Renal cortical epithelial cell (primary cell): ENCODE measurements at places on chromosomes 4 and X.

GRCh38 chr4:42927946-42928345 lies 35.4 kb downstream of the GRXCR1 start:
- peak; percentile 69 for DNase-seq

GRCh38 chr4:40337051-40337450 lies 1.9 kb downstream of the CHRNA9 start:
- DNase-seq: no peak

- no peak for DNase-seq
These were observed 270.6 kb upstream of the SLC7A11 start for GRCh38 chr4:138512756-138513155.

DNA sequence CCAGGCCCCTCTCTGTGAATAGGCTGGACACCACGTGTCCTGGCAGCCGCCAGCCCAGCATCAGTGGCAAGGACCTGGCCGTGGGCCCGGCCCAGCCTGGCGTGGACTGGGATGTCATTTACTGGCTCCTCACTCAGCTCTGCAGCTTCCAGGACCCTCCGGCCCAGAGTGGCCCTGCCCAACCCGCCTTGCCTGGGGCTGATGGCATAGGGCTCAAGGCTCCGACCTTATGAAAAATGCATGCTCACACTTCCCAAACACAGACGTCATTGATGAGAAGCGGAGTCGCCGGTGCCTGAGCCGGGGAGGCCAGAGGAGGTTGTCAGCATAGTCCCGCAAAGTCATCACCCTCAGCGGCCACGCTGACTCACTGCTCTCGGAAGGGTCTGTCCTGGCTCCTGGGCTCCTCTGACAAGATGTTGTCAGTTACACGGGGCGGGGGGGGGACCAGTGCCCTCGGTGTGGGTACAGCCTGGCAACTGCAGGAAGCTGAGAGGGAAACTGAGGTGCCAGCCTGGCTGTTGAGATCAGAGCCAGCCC lies 14.3 kb downstream of the CFAP99 start:
- peak; percentile 72 for DNase-seq

- DNase-seq: no peak
These were observed 6.9 kb upstream of the FGF16 start for GRCh38 chrX:77440330-77440729.

DNA sequence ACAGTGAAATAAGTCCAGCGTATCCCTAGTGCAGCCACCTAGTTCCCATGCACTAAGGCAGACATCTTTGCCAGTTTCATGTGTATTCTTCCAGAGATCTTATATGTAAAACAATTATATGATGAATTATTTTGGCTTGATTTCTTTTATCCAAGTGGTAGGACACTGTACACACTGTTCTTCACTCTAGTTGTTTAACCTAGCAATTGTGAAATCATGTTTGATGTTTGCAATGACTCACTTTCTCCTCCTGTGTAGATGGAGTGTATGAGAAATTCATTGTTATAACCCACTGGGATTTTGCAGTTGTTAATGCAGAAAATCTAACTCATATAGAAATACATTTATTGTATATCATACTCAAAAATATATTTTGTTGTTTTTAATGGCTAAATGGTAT lies 17.5 kb upstream of the TBC1D1 start:
- peak; percentile 87 for DNase-seq

DNA sequence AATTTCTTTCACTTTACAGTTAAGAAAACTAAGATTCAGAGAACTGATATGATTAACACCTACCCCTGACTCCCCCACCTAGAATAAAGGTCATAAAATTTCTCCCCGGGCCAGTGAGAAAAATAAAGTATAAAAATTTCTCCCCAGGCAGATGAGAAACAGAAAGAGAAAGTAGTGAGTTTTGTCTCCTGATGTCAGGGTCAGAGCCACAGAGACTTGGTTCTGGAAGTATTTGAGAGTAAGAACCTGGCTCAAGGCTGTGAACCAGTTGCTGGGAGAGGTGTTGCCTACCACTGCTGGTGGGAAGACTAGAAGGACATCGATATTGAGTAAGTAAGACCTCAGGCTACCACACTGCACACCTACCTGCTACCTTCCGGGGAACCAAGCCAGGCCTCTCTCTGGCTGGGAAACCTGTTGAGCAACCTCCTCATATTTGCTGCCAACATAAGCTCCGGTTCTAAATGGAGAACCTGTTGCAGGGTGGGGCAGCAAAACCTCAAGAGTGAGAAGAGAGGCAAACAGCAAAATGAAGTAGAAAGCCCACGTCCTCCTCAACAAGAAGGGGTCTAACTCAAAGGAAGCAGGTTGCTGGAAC lies 104.2 kb upstream of the PUDP start:
- DNase-seq: peak; percentile 33

- no peak for DNase-seq
These were observed 21.7 kb downstream of the GNPDA2 start for GRCh38 chr4:44704673-44705072.

DNA sequence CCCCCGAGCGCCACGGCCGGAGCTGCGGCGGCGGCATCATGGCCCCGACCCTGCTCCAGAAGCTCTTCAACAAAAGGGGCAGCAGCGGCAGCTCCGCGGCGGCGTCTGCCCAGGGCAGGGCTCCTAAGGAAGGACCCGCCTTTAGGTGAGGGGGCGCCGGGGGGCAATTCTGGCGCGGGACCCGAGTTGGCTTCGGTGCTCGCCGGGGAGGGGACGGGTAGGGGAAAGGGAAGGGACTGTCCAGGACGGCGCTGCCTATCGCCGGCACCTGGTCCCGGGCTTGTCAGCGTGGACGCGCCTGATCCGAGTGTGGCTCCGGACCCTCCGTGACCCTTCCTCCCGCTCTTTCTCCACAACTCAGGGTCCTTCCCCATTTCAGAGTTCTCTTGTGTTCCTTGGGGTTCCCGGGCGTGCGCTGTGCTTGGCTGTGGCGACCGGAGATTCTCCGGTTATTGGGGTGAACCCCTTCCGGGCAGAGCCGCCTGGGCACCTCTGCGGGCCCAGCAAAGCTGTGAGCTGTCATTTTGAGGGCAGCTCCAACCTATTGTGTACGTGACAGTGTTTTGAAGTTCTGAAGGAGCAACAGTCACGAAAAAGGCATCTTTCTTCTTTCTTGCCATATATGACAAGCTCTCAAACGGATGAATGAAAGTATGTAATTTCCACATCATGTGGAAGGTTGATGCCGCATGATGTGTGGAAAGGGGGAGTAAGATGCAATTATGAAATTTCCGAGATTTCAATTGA lies 522 bp downstream of the FNIP2 start:
- DNase-seq: no peak

GRCh38 chrX:41779941-41780340 lies 56.0 kb downstream of the GPR82 start:
- DNase-seq: peak; percentile 20

DNA sequence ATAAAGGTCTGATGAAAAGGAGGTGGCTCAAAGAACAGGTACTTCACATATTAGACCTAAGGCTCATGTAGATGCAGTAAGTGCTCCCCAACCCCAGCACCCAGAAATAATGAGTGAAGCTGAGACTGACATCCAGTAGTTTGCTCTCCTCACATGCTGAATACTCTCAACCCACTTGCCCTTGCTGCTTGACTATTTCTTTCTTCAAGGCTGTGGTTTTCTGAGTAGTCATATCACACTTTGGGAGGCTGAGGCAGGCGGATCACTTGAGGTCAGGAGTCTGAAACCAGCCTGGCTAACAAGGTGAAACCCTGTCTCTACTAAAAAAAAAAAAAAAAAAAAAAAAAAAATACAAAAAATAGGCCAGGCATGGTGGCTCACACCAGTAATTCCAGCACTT lies 51.5 kb upstream of the PRPS1 start:
- no peak for DNase-seq

GRCh38 chrX:69126642-69127041 lies 38.6 kb downstream of the PJA1 start:
- peak; percentile 30 for DNase-seq

- peak; percentile 81 for DNase-seq
These were observed 219.2 kb upstream of the FAT1 start for GRCh38 chr4:186942758-186943377.

DNA sequence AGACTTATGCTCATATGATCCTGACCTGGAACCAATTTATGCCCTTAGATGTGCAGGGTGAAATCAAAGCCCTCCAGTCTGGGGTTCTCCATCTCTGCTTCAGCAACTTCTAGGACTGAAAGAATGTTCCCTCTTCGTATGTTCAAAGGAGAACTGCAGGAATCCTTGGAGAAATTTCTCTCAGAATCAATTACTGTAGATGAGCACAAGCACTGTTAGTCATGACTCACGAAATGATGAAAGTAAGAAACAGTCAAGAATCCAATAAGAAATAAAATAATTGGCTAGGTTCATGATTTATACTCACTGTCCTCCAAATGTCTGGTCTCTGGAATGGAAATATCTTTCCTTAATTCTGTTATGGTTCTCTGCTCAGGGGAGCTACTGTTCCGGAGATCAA lies 348.2 kb downstream of the PDGFC start:
- no peak for DNase-seq

GRCh38 chr4:123649645-123650391 lies 253.2 kb downstream of the SPRY1 start:
- peak; percentile 86 for DNase-seq

- peak; percentile 4 for DNase-seq
These were observed 142.7 kb downstream of the RPA4 start for GRCh38 chrX:97026406-97026805.

GRCh38 chr4:25088093-25088952 lies 57.6 kb upstream of the LGI2 start:
- DNase-seq: no peak

DNA sequence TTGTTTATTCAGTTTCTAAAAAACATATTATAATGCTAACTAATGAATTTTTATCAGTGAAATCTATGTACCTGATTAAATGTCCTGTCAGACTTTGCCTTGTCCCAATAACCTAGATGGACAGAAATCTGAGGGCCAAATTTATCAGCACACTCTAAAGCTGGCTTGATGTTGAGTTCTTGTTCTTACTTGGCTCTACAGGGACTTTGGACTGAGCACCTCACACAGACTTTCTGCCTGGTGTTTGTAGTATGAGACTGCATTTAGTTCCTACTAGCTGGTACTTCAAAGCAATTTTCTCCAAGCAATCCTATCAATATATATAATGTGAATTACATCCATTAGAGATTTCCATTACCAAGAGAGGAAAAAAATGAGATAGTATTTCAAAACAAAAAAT lies 37.8 kb downstream of the INTS12 start:
- DNase-seq: no peak

DNA sequence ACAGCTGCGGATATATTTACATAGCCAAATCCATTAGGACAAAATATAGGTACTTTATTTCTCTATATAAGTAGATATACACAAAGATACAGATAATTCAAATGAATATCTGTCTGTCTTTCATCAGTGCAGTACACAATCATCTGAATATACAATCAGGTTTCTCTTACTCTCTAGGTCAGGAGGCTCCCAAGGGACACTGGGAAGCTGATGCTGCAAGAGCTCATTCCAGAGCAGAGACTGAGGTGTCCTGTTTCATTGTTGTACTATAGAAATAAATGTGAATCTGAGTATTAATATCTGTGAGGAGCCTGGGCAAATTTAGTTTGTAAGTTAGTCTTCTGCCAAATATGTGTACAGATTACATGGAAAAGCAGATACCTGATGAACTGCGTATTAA lies 4.2 kb downstream of the TLL1 start:
- DNase-seq: no peak

DNA sequence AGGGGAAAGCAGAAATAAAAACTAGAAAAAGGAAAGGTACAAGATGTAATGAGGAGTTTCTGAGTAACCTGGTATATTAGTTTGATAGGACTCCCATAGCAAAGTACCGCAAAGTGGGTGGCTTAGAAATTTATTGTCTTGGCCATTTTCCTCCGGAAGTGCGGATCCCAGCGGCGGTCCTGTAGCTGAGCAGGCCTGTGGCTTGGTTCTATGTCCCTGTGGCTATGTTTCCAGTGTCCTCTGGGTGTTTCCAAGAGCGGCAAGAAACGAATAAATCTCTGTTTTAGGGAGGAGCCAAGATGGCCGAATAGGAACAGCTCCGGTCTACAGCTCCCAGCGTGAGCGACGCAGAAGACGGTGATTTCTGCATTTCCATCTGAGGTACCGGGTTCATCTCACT lies 44.0 kb upstream of the LDB2 start:
- no peak for DNase-seq

- DNase-seq: peak; percentile 30
These were observed 17.2 kb upstream of the HOPX start for GRCh38 chr4:56698329-56698728.

- no peak for DNase-seq
These were observed 54.2 kb upstream of the CLDN24 start for GRCh38 chr4:183376381-183376780.
